SK-MEL-5 (cell line): ENCODE measurements at places on chromosomes 12 and 14. TPM values are rescaled to one million over a fixed set of nuclear protein-coding genes. Genes with fewer than 3 reads are reported as not detected.

- DNase-seq = no peak
These were observed 24.8 kb upstream of the RAB35 start for GRCh38 chr12:120141336-120141735.

DNA sequence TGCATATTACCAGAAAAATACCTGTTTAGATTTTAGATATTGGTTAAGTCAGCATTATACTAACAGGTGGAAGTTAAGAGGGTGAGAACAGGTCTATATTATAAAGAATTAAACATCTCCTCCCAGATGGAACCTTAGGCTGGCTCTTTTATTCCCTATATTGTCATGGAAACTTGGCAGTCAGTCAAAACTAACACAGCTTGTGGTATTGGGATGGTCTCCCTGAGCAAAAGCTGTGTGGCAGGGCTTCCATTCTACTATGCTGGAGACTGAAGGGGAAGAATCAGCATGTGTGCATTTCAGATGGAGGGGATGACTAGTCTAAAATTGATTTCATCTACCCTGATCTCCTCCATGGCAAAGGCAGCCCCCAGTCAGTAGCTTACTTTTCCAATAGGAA, 66.7 kb downstream of the SMOC1 start:
- DNase-seq = no peak

DNA sequence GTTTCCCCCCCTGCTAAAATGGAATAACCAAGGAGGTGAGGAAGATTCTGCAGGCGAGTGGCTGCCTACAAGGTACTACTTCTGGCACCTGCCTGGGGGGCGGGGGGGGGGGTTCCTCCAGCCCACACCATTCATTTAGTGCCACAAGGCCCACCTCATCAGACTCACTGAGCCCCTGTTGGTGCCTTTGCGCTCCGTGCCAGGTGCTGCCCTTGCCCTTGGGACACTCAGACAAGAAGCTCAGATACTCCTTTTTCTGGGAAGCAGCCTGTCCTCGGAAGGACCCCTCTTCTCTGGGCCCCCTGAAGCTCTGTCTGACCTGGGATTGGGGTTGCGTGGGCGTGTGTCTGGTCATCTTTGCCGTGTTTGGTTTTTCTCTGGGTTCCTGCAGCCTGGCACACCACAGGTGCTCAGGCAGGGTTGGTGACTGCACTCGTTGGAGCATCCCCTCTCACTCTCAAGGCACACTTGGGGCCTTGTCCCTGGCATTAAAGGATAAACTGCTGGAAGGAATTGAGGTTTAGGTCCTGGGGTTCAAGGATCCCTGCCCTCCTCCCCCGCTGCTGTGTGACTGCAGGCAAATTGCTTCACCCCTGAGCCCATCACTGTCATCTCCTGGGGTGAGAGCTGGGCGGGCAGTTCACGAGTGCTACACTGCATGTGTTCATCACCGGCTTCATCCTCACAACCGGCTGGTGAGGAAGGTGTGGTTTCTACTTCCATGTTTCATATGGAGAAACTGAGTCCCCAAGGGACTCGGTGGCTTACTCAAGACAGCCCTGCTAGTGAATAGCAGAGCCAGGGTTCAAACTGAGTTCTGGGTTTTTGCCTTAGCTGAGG, 16.9 kb downstream of the FAM222A start:
- no peak for DNase-seq

DNA sequence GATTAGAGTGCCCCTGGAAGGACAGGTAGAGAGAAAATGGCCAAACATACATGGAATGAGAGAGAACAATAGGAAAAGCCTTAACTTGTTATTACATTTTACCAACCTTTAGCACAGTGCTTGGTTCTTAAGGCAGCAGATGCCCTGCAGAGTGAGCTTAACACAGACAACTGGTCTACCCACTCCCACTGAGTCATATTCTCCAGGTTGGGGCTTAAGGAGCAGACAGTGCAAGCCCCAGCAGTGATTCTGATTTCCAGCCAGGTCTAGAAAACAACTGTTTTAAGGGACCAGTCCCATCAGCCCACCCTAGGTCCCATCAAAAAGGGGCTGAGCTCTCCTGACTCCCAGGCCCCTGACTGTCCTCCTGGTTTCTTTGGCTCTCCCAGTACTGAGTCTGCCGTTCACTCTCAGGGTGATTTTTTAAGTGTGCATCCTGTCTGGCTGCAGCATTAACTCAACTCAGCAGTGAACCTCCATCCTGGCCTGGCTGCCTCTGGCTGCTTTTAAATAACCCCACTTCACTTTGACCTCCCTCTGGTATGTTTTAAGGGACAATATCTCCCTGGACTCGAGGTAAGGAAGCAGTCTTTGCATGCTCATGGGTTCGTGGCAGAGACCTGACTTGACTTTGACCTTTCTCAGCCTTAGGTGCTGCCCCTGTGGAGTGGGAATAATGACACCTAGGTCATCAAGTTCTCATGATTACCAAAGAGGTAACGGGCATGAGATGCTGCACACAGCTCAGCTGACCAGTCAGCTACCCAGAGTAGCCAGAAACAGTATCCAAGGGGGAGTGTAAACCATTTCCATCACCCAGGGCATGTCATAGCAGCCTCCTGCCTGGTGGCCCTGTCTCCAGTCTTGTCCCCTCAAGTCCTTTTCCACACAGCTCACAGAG, 210.7 kb upstream of the PWP1 start:
- no peak for DNase-seq

Gene MMP17
- 42.6 and 63.2 TPM in 2 replicates for total RNA-seq

Gene MANSC4
- 0.37 TPM in 1 of 2 replicates, not detected in the other for total RNA-seq

Gene MED13L
- total RNA-seq = 41.3 and 58.4 TPM in 2 replicates

Gene RNU4-1
- total RNA-seq = not detected in 2 replicates

Gene STAT6
- total RNA-seq = 39.6 and 39.7 TPM in 2 replicates
